NCI-H524 (cell line): ENCODE measurements at places on chromosomes 3 and 15.

- DNase-seq: no peak
Measured at GRCh38 chr15:81033508-81033907, 32.8 kb downstream of the TLNRD1 start.

GRCh38 chr3:4407941-4408340 lies 59.1 kb downstream of the SUMF1 start:
- no peak for DNase-seq

- peak; percentile 28 for DNase-seq
Measured at GRCh38 chr15:87672309-87673288, 583.9 kb downstream of the NTRK3 start.

DNA sequence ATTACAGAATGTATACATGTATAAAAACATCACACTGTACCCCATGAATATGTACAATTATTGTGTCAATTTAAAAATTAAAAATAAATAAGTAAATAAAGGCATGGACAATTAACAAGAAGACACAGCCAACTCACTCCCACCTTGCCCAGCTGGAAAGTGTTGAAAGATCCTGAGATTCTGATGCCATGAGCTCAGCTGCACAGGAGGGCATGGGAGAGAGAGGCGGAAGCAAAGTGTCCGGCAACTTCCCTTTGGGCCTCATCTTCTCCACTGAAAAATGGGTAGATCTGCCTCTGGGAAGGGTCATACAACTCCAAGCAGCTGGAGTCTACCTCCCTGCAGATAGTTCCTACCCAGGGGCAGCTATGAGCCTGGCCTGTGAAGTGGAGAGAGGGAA lies 277.3 kb downstream of the UACA start:
- no peak for DNase-seq

DNA sequence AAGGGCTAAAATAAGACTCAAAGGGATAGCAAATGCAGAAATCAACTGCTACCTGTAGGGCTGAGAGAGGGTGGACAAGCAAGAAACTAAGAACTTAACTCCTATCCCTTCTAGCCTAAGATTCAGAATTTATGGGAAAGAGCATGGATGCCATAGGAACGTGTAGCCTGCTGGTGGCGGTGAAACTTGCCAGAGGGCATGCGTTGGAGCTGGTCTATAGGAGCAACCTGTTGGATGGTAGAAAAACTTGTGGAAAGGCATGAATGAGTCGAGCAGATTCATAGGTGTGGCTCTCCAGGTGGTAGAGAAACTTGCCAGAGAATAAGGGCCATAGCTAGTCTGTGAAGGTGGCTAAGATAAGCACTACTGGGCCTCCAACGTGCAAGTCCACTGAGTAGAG lies 137.2 kb downstream of the DOCK3 start:
- no peak for DNase-seq

- DNase-seq: no peak
Measured at GRCh38 chr3:81742581-81742980, 18.9 kb downstream of the GBE1 start.

GRCh38 chr3:124887177-124887931 lies at the start of gene ITGB5:
Gene ITGB5 (minus strand): TSS chr3:124887365. CDS start chr3:124887000, 365 bp downstream.
- DNase-seq: peak; percentile 69

DNA sequence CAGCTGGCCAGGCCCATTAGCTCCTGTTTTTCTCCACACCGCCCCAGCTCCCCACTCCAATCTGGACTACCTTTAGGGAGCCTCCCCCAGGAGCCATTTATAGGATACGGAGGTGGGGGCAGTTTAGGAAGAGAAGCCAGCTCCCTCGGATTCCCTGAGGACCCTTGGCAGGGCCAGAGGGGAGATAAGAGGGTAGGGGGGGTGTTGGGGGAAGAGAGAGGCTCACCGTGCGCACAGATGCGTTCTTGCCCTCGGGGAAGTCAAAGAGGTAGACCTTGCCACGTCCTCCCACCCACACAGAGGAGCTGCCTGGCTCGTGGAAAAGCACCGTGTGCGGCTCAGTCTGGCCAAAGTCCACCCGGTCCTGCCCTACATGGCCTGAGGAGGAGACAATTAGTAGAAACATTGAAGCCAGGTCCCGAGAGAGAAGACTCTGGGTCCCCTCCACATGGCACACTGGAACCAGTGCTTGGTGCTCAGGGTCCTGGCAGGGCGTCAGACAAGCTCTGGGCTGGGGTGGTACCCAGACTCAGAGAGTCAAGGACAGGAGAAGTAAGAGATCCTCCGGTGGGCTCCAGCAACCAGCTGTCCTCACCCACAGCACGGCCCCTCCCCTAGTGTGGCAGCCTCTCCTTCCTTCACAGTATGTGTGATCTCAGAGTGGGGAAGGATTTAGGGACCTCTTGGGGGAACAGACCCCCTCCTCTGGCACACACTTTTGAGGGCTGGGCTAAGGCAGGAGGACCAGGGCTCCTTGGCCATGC lies 15.0 kb downstream of the SEMA7A start:
- no peak for DNase-seq

- DNase-seq: peak; percentile 40
Measured at GRCh38 chr15:79283252-79284048, 928 bp downstream of the ANKRD34C start.

- DNase-seq: peak; percentile 91
Measured at GRCh38 chr3:156388497-156389448, 166.1 kb downstream of the SSR3 start.

DNA sequence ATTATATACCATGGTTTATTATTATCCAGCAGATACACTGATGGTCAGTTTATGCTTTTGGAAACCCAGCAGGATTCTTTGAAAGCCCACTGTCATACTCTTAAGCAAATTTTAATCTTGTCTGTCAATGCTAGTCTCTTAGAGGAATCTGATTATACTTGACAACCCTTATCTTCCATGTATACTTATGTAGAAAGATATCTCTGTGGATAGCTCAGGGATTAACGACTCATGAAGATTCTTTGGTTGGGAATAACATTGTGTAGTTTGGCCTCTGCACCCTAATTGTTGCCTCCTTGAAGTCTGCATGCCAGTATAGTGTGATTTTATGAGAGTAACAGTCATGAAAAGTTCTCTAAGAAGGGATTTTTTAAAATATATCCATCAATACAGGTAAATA lies 33.0 kb downstream of the FILIP1L start:
- DNase-seq: no peak

DNA sequence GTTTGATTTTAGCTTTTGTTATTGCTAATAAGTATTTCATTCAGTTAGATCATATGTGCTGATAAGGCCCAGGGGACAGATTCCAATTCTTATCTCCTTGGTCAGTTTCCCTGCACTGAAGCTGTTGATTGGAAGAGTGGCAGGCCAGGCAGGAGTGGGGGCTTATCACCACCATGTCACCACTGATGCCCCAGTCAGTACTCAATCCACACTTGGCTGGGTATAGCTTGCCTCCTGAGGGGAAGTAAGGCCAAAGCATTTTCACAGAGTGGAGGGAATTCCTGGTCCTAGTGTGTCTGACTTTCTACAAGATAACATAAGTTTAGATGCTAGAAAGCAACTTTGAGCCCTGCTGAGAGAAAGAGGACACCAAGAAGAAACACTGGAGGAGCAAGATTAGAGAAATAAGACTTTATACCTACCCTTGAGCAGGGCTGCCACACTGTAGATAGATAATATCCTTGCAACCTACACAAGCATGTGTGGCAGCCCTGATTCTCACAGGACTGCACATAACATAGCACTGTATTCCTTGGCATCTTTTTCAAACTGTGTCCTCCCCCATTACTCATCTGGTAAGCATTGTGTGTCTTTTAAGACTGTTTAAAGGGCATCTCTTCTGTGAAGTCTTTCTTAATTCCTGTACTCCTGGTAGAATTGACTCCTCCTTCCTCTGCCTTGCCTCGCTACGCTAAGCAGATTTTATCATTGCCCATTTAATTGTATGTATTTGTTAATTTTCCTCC lies 24.3 kb downstream of the OXNAD1 start:
- DNase-seq: no peak

- DNase-seq: peak; percentile 72
Measured at GRCh38 chr3:139101396-139101795, 56.7 kb upstream of the PRR23C start.

- DNase-seq: no peak
Measured at GRCh38 chr3:142929109-142929508, 34.4 kb downstream of the PAQR9 start.

- no peak for DNase-seq
Measured at GRCh38 chr3:148815316-148816110, 12.1 kb upstream of the CPB1 start.

DNA sequence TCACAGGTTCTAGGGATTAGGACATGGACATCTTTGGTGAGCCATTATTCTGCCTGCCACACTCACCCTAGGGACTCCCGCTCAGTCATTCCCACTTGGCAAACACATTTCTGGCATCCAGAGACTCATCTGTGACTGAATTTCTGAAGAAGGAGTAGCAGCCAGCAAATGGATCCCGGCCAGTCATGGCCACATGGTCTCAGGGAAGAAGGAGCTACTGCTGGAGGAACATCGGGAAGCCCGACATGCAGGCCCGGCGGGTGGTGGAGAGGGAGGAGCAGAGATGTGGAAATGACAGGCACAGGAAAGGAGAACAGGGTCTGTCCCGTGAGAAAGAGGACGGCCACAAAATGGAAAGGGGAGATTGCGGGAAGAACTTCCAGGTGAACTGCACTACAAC lies 65.4 kb downstream of the SEMA5B start:
- no peak for DNase-seq

DNA sequence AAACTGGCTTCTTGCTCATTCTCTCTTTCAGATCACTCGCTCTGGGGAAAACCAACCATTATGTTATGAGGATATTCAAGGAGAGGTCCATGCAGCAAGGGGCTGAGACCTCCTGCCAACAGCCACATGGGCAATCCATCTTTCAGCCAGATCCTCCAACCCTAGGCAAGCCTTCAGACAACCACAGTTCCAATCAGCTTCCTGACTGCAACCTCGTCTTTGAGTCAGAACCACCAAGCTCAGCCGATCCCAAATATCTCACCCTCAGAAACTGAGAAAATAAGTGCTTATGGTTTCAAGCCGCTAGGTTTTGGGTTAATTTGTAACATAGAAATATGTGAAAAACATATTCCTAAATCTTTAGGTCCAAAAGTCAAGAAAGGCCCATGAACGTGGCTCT lies 10.3 kb downstream of the LDHAL6B start:
- DNase-seq: no peak

- no peak for DNase-seq
Measured at GRCh38 chr15:66114863-66115425, 138.6 kb downstream of the MEGF11 start.

DNA sequence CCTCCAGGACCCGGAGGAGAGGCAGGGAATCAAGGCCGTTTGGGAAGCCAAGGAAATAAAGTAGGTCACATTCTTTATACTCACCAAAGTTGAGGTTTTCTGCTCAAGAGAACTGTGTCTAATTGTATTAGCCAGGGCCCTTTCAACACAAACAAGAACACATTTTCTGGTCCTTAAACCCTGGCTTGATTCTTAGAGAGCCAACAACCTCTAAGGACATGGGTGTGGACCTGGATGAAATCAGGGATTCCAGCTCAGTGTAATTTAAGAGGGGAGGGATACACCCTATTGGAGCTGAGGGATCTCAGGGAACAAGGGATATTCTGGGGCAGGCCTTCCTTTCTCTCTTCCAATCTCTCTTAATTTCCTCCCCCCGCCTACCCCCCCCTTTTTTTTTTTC lies 104.8 kb downstream of the COL6A6 start:
- no peak for DNase-seq
